ENCODE measurements at places on chromosomes 5 and 9.

GRCh38 chr5:82859451-82860140, 217.6 kb downstream of the TMEM167A start:
- DNase-seq, result no peak

DNA sequence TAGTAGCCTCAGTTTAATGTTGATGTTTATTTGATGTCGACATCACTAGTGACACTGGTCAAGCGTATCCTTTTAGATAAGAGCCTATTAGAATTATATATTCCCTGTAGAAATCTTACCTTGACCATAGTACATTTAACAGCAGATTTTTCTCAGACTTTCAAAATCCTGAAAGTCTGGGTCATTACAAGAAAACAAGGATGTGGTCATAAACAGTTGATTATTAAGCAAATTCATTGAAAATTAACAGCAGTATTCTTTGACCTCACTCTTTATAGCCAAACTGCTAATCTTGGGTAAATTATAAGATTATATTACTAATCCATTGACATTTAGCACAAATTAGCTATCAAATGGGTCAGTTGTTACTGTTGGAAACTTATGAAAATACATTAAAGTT, 83.4 kb downstream of the GHR start:
- DNase-seq, result no peak

DNA sequence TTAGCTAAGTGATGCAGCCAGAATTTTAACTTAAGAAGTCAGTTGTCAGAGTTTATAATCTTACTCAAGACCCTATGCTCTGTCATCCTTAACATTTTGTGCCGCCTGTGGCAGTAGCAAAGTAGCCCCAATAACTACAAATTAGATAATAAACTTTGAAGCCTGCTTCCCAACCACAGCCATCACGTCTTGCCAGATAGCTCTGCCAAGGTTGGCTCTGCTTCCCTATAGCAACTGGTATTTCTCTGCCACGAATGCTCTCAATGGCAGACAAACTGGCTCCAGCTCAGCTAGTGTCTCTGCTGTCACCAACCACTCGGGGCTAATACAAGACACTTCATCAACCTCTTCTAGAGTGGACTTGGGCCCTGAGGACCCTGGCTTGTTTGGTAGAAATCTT, 576.1 kb downstream of the CDH12 start:
- DNase-seq, result no peak

- DNase-seq, result no peak
Measured at GRCh38 chr9:112496074-112496722, 9.6 kb downstream of the KIAA1958 start.

- peak; percentile 58 for DNase-seq
Measured at GRCh38 chr5:43729846-43730478, 127.0 kb downstream of the NNT start.

GRCh38 chr5:146828385-146828784, 50.2 kb downstream of the PPP2R2B start:
- DNase-seq, result no peak

All from SW 1271 (cell line).